ENCODE measurements at places on chromosomes 7 and 10. TPM values are rescaled to one million over a fixed set of nuclear protein-coding genes. Genes with fewer than 3 reads are reported as not detected.

DNA sequence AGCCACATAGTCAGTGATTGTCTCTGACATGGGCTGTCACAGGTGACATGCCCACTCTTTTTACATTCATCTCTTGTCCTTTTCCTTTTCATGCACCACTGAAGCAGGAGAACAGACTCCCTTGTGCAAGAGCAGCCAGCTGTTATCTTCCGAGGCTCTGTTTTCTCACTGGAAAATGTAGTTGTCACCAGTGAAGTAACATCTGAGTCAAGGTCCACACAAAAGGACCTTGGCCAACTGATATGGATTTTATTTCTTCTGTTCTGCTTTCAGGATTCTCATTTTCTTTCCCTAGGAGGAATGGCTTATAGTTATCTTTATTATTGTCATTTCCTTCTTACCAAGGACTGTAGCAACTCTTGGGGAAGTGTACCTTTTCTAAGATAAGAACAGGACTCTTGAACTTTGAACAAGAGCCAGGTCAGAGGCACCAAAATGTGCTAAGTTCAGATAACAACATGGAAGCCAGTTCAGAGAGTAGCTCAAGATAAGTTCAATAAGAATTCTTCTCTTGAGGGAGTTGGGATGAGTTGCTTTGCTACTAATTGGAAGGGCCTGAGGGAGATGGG, 22.7 kb downstream of the AVPI1 start:
- DNase-seq = no peak

DNA sequence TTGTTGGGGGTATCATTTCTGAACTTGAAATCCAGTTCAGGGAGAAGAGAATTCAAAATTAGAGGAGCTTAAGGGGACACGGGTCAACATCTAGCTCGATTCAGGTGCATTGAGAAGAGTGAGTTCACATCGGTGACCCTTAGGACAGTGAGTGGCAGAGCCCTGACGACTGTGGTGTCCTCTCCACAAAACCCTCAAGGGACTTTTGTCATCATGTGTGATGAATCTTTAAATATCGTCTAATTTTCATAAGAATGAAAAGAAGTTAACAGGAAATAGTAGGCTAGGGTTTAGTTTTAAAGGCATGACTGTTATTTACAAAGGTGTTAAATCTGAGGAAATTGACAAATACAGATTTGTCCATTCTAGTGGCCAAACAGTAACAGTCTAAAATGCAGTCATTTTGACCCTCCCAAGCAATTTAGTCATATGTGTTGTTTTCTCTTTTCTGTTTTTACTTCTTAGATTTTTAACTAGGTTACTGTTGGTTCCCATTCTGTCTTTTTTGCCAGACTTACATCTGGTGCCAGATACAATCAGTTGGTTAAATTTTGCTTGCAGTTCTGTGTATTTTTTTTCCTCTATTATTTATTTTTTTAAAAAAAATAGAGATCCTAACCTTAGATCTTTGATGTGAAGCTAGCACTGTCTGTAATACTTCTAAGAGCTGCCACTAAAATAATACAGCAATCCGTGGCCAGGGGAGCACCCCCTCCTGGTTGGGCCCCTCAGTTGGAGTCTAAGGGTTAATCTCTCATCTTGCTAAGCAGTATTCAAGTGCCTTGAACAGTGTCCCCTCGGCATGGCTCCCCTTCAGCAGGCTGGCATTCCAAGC, 34.9 kb upstream of the SH2B2 start:
- DNase-seq = no peak

- no peak for DNase-seq
These were observed 32.8 kb upstream of the SFTPD start for GRCh38 chr10:79981450-79982361.

GRCh38 chr10:72426986-72427385, 72.3 kb upstream of the DNAJB12 start:
- no peak for DNase-seq

GRCh38 chr10:106179430-106179829, 985.1 kb downstream of the SORCS1 start:
- no peak for DNase-seq

DNA sequence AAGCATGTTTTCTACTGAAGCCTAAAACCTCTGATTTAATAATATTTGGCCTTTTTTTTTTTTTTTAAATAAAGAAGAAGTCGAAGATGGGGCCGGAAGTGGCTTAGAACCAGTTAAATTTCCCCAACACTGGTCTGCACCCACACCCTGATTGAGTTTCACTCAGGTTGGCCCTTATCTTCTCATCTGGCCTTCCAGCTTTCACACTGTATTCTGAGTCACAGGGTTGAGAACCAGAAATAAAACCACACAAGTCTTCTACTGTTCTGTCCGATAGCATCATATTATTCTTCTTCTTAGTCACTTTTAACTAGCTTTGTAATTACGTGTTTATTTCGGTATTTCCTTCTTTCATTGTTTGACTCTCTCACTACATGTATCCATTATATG, 9.9 kb downstream of the ZNF365 start:
- DNase-seq = no peak

GRCh38 chr10:113518415-113518814, 34.4 kb upstream of the HABP2 start:
- no peak for DNase-seq

DNA sequence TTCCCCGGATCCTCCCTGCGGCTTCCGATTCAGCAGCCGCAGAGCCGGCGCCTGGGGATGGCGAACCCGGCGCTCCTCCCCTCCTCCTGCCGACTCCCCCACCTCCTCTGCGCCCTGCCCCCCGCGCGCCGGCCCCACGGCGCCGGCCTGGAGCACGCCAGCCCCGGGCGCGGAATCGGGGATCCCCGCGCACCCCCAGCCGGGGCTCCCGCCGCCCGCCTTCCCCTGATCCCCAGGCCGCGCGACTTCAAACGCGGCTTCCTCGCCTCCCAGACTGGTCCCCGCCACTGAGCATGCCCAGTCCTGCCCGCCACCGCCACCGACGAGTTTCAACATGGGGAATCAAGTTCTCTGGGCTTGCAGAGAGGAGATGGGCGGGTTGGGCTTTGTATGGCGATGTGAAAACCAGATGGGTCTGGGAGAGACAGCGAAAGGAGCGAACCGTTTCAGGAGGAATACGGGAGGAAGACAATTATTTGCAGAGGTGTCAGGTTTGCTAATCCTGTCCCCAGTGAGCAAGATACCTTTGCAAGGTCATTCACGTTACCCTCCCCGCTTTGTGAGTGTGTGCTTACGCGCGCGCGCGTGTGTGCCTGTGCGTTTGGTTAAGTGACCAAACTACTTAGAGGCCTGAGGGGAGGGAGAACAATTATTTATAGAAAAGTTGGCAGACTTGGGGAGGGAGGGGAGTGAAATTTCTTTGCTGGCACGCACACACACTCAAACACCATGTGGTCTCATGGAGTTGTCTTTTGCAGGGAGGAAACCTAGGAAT, at the start of gene PANK1:
TSS of gene PANK1 (minus strand) at position 276 of the 775 bp plus-strand sequence. CDS start 351 bp downstream, outside the sequence.
- peak; percentile 22 for DNase-seq

DNA sequence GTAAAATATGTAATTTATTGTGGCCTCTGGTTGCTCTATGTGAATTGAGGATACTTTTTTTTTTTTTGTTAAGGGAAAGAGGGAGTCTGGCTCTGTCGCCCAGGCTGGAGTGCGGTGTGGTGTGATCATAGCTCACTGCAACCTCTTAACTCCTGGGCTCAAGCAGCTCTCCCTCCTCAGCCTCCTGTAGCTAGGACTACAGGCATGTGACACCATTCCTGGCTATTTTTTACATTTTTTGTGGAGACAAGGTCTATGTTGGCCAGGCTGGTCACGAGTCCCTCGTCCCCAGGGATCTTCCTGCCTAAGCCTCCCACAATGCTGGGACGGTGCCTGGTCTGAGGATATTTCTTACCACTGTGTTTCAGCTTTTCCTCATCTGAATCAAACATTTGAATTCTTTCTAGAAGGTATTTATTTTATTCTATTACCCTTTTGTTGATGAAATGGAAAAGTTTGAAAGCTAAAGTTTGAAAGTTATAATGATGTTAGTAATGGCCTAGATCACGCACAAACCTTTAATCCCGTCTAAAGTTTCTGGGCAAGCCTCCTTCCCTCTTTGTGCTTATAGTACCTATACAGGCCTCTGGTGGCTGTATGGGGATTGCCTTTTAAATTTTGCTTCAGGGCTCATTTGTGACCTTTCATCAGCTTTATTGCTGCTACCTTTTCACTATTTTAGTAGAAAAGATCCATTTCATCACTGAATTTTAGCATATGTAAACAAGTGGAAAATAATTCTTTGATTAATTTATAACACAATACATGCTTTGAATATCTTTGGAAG, 2.0 kb downstream of the IFRD1 start:
- DNase-seq = no peak

- no peak for DNase-seq
These were observed 172.6 kb upstream of the SP8 start for GRCh38 chr7:20959281-20959680.

- DNase-seq = no peak
These were observed 32.0 kb upstream of the ZCCHC24 start for GRCh38 chr10:79477456-79477855.

GRCh38 chr10:105538874-105539273, 897.8 kb downstream of the SORCS3 start:
- DNase-seq = no peak

DNA sequence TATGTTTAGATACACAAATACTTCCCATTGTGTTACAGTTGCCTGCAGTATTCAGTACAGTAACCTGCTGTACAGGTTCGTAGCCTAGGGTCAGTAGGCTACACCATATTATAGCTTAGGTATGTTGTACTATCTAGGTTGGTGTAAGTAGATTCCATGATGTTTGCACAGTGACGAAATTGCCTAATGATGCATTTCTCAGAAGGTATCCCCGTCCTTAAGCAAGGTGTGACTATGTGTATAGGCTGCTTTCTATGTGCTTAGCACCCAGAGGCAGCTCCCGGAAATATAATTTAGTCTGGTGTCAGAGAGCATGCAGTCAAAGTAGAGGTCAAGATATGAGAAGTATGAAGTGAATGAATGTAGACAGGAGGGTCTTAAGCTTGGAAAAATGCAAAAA, 9.8 kb downstream of the MAPK8 start:
- DNase-seq = no peak

DNA sequence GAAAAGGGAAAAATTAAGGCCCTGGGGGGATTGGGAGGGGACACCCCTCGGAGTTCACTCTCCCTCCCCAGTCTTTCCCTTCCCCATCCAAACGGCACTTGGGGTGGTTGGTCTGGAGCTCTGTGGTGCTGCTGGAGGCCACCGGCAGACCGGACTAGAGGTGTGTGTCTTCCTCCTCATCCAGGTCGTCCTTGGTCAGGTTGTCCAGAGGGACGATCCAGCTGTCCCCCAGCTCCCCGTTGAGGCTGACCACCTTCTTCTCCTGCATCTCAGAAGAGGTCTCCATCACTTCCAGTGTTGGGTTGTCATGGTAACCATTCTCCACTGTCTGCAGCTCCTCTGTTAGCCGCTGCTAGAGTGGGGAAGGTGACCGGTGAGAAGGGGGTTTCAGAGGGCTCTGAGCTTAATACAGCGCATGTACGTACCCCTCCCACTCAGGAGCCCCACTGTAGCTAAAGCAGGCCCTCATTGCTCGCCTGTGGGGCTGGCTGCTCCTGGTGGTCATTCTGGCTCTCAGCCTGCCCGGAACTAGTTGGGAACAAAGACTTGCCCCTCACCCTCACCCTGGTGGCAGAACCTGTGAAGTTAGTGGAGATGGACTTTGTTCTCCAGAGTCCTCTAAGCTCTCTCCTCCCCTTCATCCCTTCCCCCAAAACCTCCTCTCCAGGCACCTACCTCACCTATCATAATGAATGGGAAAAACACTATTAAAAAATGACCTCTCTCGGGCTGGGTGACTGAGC, 52.1 kb downstream of the PODXL start:
- no peak for DNase-seq

- DNase-seq = no peak
These were observed 11.3 kb upstream of the SAMD8 start for GRCh38 chr10:75099952-75100763.

DNA sequence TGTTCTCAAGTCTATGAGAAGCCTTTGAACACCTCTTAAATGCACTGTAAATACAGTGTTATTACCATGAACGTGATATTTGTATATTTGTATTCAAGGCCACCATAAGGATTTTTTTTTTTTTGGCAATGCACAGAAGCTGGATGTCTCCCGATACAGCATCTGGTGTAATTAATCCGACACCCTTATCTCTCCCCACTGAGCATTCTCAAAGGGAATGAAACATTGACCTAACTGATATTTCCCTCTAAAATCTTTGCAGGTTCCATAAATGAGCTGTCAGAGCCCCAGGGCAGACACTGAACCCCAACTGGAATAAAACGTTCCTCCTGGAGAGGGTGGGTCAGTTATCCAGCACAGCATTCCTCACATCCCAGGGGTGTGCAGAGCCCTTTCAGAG, 316.6 kb downstream of the PAXIP1 start:
- DNase-seq = no peak

- no peak for DNase-seq
These were observed 2.8 kb downstream of the ZNF746 start for GRCh38 chr7:149494738-149495368.

GRCh38 chr7:72265071-72265904, 146.8 kb downstream of the CALN1 start:
- DNase-seq = no peak

- no peak for DNase-seq
These were observed 81.0 kb upstream of the STK17A start for GRCh38 chr7:43501870-43502269.

- no peak for DNase-seq
These were observed 38.1 kb upstream of the AOAH start for GRCh38 chr7:36762394-36762793.

DNA sequence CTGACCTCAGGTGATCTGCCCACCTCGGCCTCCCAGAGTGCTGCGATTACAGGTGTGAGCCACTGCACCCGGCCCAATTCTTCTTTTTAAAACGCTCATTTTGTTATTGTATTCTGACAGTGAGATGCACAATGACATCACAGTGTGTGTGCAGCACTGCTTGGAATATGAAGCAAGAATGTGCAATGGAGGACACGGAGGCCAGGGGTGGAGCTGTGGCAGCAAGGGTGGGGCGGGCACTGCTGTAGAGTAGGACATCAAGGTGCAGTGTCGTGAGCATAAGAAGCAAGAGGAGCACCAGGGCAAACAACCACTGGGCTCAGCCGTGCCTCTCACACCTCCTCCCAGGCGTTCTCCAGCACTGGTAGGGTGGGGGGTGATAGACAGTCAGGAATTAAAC, 26.8 kb upstream of the GRID1 start:
- DNase-seq = no peak

DNA sequence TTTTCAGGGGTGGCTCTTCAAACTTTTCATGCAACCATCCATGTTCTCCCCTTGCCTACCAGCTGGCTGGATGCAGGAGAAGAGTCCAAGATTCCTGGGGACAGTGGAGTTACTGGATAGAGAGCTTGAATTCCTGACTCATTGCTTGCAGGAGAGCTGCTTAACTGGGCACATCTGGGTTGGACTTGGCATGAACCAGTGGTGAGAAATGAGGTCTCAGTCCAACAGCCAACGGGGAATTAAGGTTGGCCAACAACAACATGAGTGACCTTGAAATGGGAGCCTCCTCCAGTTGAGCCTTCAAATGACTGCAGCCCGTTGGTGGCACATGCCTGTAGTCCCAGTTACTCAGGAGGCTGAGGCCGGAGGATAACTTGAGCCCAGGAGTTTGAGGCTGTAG, 58.1 kb upstream of the OPN4 start:
- DNase-seq = no peak

Gene CYP2W1
- total RNA-seq = not detected

Gene CFAP69
- total RNA-seq = 1.8 TPM

Gene MYH16
- total RNA-seq = 0.53 TPM

Gene CARD11
- 18.4 TPM for total RNA-seq

Gene VGF
- total RNA-seq = not detected

Gene MICALL2
- total RNA-seq = 12.9 TPM

Gene TAC1
- not detected for total RNA-seq

Gene CTNNA3
- not detected for total RNA-seq

Gene CADPS2
- 115 TPM for total RNA-seq

Gene SSC4D
- 0.46 TPM for total RNA-seq

Gene STYXL1
- 31.1 TPM for total RNA-seq

Gene SPDYE18
- total RNA-seq = 0.28 TPM

Gene EPO
- not detected for total RNA-seq

All from pulmonary artery endothelial cell (primary cell).